NCI-H1105 (cell line): ENCODE measurements at places on chromosomes 1 and 21.

DNA sequence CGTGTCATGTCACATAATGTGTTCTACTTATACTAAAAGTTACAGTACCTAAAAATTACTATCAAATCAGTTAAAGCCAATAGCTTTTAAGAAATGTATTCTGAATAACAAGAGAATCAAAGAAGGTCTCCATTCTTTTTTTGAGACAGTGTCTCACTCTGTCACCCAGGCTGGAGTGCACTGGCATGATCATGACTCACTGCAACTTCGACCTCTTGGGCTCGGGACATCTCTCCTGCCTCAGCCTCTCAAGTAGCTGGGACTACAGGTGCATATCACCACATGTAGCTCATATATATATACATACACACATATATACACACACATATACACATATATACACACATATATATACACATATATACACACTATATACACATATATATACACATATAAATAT, 20.1 kb downstream of the COP1 start:
- no peak for DNase-seq

DNA sequence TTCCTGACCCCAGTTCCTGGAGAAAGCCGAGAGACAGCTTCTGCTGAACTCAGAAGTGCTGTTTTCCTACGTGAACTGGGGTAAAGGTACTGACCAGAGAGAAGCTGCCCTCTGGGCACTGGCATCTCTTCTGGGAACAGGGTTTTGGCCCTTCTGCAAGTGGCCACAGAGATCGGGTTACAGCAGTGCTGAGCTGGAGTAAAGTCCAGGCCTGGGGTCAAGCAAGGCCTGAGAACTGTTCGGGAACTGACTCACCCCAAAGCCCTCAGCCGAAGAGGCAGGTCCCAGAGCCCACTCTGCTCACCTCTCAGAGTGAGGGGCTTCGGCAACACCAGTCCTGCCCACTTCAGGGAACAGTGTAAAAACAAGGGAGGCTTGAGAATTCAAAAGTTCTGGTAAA, 177.2 kb upstream of the RUNX1 start:
- DNase-seq: no peak

DNA sequence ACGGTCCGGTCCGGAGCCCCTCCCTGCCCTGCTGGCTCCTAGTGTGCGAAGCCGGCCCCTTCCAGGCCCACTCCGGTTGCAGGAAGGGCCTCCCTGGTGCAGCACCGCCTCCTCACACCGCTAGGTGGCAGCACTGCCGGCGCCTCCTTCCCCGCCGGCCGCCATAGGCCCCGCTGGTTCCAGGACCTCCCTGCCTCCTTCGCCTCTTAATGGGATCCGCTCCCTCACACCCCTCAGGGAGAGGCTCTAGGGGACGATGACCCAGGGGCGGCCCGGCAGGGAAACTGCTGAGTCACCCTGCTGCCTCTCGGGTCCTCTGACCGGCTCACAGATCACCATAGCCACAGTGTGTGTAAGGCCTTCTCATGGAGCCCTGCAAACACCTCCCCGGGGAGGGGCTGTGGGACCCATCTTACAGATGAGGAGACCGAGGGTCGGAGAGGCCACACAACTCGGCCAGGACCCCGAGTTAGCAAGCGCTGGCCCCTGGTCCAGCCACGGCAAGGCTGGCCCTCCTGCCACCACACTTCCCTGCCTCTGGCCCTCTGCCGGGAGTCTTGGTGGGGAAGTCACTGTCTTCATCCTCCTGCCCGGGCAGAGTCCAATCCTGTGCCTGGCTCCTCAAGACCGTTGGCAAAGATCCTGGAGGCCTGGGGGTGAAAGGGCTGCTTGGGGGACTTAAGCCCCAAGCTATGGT, 1.6 kb upstream of the AJAP1 start:
- no peak for DNase-seq

DNA sequence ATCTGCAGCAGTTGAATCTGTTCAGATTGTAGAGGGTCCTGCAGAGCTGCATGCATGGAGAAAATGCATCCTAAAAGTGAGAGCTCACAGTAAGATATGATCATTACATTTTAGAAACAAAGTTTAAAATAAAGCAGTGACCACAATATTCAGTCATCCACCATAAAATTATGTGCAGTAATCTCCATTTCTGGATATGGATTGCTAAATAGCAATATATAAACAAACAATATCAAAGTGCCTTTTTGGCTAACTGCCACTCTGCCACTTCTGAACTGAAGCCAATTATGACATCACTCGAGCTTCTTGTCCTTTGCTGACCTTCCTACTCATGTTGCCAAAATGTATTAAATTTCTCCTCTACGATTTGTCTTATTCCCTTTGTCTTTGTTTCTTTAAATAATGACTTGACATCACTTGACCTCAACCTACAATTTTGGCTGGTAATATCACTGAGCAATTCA, 262.0 kb upstream of the CXADR start:
- peak; percentile 81 for DNase-seq

- no peak for DNase-seq
These were observed 576.1 kb upstream of the PTBP2 start for GRCh38 chr1:96145492-96145891.

DNA sequence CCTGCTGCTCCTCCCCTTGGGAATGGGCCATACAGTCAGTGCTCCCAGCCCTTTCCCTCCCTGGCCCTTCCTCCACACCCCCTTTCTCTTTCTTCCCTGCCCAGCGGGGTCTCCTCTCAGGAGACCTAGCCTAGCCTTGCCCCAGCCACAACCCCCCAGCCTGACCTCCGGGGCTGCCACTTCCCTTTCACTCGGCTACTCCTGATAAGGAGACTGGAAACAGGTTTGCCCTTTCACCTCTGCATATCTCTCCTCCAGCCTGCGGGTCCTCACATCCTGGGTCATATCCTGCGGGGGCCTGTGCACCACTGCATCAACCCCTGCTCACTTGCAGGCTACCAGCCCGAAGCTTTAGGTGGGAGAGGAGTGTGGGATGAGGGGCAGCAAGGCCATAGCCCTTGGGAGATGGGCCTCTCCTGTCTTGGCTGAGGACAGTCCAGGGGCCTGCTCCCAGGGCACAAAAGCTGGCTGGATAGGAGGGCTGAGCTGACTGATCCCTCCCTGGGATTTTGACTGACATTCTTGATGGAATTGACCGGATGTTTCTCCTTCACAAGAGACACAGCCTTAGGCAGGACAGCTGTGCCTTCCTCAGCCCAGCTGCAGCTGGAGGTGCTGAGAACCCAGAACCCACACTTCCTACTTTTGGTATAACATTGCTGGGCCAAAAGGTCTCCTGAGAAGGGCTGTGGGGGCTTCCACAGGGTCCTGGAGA, 19.2 kb upstream of the ALX3 start:
- DNase-seq: no peak

GRCh38 chr21:39882839-39883195, 15.6 kb downstream of the PCP4 start:
- DNase-seq: no peak

DNA sequence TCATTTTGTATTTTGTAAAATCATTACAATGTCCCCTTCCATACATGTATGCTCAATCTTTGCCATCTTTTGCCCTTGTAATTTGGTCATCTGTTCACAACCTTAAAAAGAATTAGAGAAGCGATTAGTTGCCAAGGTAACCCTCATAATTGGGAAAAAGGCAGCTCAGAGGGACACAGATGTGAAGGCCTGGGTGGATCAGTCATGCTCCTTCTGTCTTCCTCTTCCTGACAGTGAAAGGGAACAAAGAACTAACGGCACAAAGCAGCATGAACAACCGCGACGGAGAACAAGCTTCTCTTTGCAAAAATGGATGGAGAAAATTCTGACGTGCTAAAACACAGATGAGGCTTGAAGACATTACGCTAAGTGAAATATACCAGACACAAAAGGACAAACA, 78.7 kb upstream of the COG2 start:
- no peak for DNase-seq

- DNase-seq: no peak
These were observed 227.9 kb downstream of the RERE start for GRCh38 chr1:8589571-8589970.

DNA sequence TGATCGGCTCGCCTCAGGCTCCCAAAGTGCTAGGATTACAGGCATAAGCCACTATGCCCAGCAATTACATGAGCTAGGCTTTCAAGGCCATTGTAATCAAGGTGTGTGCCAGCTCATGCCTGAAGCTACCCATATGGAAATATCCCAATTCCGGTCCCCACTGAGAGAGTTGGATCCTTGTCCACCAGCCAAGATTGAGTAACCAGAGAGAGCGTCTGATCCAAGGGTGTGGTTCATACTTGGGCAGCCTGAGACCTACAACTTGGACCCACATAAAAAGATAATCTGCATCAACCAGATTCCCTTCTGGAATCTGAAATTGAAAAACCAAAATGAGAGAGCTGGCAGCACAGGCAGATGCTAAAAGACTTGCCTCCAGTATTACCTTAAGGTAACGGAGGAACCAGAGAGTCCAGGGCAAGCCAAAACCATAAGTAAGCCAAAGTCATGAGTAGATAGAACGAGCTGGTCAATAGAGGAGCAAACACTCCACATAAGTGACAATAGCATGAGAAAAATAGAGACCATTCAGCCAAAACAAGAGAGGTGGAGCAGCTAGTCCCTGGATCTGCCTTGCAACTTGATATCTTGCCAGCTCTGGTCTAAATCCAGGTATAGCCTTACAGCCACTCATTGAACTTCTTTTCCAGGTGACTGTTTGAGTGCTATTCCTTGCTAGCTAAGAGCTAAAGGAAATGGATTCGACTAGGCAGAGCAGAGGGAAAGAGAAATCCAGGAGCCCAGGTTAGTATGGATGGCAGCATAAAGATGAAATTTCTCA, 63.8 kb upstream of the ATP1A1 start:
- DNase-seq: peak; percentile 22

- no peak for DNase-seq
These were observed 96.0 kb upstream of the PAXBP1 start for GRCh38 chr21:32867597-32867996.

DNA sequence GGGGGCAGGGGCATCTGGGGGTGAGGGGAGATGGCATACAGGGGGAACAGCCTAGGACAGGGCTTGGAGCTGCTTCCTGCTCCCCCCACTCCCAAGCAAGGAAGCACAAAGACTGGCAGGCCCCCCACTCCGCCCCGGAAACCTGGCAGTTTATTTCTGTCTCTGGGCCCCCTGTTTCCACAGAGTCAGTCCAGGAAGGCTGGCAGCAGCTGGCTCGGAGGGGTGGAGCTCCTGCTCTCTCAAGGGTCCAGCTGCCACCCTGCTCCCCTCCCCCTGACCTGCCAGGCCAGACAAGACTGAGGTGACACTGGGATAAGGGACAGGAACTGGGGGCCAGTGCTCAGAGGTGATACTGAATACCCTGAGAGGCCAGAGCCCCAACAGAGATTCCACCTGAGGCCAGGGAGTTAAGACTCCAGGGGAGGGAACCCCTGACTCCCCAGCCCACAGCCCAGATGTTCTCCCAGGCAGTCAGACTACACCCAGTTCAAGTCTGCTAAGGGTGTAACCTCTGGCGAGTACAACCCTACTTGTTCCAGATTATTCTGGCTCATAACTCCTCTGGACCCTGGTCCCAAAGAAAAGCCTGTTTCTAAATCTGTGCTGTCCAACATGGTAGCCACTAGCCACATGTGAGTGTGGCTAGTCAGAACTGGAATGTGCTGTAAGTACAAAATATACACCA, 26.3 kb downstream of the AHDC1 start:
- no peak for DNase-seq

DNA sequence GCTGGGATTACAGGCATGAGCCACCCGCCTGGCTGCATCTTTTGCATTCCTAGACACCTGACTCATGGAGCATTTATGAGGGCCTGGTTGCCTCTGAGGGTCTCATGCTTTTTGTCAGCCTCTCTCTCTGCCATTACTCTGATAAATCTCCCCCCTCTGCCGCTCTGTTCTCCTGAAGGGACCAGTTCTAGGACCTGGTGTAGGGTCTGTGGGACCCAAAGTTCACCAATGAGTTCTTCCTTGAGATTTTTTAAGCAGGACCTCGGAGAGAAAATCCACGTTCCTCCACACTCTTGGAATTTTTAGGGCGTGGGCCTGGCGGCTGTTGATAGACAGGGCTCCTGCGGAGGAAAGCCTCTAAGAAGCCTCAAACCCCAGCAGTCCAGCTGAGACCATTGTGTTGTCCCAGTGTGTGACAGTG, 91.9 kb upstream of the ERRFI1 start:
- DNase-seq: no peak

DNA sequence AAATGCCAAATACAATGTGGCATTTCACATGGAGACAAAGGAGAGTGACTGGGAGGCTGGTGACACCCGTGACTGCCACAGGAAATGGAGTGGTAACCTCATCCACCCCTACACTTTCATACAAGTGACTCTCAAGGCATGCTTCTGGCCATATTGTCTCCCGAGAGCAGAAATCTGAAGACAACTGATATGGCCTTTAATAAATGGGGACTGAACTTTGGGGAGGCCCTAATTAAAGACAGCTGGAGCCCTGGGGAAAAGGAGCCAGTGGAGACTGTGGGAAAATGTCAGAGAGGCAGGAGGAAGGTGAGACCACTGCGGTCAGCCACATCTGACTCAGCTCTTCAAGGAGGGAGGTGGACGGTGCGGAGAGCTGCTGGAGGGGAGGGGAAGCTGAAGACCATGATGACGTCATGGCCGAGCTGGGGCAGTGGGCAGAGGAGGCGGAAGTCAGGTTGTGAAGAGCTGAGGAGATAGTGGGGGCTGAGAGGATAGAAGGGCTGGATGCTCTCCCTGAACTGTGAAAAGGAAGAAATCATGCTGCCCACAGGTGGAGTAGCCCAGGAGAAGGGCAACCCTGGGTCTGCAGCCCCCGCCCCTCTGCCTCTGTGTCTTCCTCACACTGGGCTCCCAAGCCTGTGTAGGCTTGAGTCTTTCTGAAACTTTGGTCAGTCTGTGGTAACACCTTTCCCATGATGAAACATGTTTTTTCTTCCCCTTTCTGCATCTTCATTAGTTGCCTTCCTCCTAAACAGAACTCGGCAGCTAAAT, 14.0 kb upstream of the NCF2 start:
- no peak for DNase-seq

GRCh38 chr21:41435706-41436105, 9.7 kb downstream of the MX1 start:
- no peak for DNase-seq

DNA sequence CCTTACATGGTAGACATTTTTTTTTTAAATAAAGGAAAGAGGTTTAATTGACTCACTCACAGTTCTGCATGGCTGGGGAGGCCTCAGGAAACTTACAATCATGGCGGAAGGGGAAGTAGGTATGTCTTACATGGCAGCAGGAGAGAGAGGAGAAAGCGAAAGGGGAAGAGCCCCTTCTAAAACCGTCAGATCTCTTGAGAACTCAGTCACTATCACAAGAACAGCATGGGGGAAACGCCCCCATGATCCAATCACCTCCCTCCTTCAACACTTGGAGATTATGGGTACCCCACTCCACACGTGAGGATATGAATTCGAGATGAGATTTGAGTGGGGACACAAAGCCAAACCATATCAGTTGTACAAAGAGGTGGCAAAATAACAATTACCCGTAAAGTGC, 301.7 kb downstream of the GRIK1 start:
- no peak for DNase-seq

GRCh38 chr1:217921126-217921904, 290.2 kb downstream of the SPATA17 start:
- no peak for DNase-seq
